DMS79 treated with DMSO at 0.1 percent for 48 hours (cell line): ENCODE measurements at places on chromosomes 6 and 20.
A peak's percentile ranks its signal among the peaks of the same experiment; 100 is the strongest.

- no peak for DNase-seq
Measured at GRCh38 chr6:39998126-39998525, 63.9 kb upstream of the MOCS1 start.

- DNase-seq = peak; percentile 83
Measured at GRCh38 chr6:153140299-153140698, 9.2 kb upstream of the RGS17 start.

GRCh38 chr20:25511183-25511582 lies 74.1 kb downstream of the NINL start:
- DNase-seq = no peak

DNA sequence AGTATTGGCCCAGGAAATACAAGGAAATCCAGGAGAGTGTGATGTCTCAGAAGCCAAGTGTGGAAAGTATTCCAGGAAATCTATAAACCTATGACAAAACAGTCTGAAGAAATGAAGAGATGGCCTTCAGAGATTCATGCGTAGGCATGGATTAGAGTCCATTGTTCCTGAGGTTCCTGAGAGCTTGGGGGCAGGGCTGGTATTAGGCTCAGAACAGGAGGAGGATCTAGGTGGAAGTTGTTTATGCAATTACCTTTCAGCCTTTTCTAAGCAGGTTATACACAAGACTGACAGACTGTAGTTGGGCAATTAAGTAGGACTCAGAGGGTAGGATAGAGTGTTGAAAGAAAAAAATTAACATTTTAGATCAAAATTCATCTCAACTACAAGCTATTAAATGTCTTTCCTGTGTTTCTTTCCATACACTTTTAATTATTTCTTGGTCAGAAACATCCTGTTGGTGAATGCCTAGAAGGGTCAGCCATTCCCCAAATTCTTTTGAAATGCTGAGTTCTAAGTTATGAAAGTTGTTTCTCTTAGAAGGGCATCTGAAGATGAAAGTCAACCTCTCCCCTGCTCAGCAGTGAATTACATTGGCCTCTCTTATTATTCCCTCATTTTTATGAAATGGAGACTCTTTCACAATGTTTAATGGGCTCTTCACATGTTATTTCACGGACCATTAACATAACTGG lies 201.2 kb upstream of the MYLIP start:
- DNase-seq = no peak

DNA sequence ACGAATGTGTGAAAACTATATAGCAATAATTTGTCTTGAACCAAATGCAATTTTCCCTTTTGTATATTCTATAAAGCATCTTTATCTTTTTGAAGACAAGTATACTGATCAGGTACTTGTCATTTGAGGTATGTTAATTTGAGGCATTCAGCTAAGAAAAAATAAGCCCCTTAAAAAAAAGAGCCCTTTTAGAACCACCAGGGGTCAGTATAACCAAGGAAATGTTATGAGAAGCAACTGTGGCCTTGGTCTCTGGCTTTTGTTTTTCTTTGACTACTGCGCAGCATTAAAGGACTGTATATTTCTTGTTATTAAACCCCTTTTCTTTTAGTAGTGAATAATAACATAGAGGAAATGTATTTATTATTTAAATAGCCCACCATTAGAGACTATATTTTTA lies 43.1 kb downstream of the CD109 start:
- DNase-seq = peak; percentile 51

DNA sequence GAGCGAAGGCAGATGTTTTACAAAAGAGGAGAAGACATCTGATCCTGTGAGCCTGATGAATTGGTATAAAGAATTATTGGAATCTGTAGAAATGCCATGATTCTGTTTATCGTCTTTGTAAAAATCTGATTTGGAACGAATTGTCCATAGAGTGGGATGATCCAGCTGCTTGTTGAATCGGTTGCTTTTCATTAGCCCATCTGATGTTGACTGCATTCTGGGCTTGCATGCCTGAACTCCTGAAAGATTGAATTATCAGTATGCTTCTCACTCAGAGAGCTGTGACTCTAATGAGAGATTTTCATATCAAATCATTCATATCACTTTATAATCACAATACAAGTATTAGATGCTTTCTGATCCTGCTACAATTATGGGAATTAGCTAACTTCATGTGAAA lies 100.6 kb downstream of the KLHL32 start:
- no peak for DNase-seq

DNA sequence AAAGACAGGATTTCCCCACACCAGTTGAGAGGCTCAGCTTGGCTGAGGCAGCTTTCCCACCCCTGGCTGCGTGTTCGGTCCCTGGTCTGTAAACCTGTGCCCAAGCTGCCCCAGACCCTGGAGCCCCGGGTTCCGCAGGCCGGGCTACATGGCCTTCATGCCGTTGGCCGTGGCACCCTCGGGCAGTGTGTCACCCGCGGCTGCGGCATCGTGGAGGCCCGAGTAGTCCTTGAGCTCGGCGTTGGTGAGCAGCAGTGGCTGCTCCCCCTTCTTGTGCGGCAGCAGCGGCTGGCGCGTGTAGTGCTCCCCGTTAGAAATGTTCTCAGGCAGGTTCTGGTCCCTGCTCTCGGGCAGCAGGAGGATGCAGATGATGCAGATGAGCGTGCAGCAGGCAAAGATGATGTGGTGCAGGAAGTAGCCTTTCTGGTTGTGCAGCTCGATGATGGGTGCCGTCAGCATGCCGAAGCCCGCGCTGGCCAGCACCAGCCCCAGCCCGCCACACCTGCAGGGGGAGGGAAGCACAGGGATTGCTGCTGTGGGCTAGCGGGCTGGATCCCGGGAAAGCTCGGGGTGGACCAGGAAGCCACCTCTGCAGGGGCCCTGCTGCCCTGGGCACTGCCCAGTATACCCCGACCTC lies 14.3 kb downstream of the PSMG4 start:
- no peak for DNase-seq

GRCh38 chr6:158077676-158078075 lies 90.4 kb downstream of the SERAC1 start:
- no peak for DNase-seq

- DNase-seq = no peak
Measured at GRCh38 chr6:52499681-52500236, 77.1 kb downstream of the TRAM2 start.

- no peak for DNase-seq
Measured at GRCh38 chr6:22756365-22756764, 187.0 kb downstream of the HDGFL1 start.

DNA sequence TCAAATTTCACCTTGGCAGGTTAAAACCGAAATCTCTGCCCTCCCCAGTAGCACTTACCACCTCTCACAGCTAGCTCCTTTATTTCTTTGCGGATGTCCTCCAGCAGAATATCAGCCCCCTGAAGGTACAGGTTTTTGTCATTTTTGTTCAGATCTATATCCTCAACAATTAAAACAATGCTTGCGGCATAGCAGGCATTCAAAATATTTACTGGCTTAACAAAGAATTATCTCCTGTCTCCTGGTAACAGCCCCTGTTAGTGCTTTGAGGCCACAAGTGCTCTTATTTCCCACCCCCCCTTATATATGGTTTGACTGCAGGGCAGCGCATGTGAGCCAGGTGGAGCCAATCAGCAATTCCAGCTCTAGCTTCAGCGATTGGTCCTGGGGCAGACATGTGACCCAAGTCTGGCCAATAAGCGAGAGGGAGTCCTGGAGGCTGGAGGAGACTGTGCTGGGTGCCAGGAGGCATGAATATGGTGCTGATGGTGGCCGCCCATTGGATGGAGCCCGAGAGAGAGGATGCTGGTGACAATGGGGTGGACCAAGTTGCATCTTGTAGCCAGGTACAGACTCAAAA lies 21.0 kb downstream of the SULF2 start:
- no peak for DNase-seq

DNA sequence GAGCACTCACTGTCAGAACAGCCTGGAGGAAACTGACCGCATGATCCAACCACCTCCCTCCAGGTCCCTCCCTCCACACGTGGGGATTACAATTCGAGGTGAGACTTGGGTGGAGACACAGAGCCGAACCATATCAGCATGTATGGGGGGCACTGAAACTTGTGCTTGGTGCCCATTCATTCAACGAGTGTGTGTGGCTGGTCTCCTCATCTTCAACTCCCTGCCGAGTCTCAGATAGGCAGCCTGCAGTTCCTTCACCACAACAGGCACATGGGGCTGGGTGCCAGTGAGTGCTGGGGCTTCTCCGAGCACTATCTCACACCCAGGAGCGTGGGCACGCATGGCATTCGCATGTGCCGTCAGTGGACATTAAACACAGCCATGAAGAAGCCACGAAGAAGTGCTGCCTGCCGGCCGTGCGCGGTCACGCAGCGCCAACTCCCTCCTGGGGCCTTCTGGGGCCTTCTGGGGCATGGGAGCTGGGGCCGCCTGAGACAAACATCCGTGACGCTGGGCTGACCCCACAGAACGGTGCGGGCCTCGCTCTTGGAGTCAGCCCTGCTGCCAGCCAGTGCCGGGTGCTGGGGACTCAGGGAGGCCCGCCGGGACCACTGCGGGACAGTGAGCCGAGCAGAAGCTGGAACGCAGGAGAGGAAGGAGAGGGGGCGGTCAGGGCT lies 714 bp upstream of the RTEL1 start:
- no peak for DNase-seq

GRCh38 chr6:167648501-167649278 lies 178.0 kb upstream of the AFDN start:
- DNase-seq = no peak
